B cell (primary cell): ENCODE measurements at places on chromosomes 1 and 21.

- DNase-seq, result peak; percentile 88
These were observed 5.7 kb upstream of the TPRG1L start for GRCh38 chr1:3618881-3619671.

DNA sequence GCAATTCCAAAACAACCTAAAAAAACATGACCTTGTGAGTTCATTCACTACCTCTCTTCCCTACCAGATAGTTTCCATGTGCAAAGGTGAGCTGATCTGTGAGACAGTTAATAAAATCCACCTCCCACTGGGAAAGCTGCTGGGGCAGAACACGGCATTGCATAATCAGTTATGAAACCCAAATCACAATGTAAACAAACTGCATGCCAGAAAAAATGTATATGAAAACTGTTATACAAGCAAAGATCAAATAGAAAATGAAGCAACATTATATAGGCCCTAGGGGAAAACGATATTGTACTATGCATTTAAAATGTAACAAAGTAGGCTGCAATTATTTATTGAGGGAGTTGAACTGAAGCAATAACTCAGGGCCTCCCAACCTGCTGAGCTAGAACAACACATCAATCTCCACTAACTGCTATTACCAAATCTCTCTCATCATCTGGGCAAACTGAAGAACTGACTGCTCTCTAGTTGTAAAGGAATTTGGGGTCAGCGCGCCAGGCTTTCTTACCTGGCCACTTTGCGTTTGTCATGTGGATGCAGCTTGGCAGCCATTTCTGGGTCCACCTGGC, 31.0 kb downstream of the TRIT1 start:
- no peak for DNase-seq

- no peak for DNase-seq
These were observed 9.2 kb upstream of the H6PD start for GRCh38 chr1:9225411-9225785.

DNA sequence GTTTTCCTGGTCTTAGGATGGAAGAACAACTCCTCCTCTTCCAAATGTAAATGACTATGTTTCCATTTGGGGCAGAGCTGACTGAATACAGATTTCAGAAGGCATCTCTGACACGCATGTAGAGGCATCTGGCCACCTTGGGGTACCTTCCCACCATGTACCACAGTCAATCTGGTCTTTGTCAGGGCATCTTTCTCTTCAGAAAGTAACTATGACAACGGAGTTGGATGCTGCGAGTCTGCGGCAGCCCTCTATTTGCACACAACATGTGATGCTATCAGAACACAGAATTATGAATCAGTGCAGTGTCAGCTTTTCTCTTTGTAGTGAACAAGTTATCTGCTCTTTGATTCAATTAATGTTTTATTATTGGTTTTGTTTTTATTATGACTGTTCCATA, 94.7 kb downstream of the TSEN15 start:
- DNase-seq, result no peak

- no peak for DNase-seq
These were observed 423 bp downstream of the URB1 start for GRCh38 chr21:32392299-32392879.

DNA sequence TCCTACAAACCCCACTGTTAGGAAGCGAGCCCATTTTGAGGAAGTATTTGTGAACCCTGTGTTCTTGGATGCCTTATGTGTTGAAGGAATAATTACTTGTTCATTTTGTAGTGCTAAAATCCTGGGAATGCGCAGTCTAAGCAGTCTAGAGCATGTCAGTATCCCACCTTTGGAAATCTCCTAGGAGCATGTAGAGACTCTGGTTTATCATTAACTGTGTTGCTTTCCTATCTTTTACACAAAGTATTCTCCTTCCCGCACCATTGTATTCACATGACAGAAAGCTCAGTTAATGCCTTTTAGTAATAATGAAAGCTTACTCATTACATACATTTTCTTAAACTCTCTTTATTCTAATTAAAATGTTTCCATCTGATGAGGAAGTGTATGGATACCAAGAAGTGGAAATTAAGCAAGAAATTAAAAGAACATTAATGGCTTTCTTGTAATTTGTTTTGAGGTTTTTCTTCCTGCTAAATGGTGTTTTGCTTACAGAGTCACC, 99.4 kb downstream of the CAMTA1 start:
- no peak for DNase-seq

GRCh38 chr1:236159704-236160539, 17.6 kb downstream of the GPR137B start:
- DNase-seq, result peak; percentile 62

GRCh38 chr21:33208534-33208933, 21.2 kb upstream of the IFNAR2 start:
- DNase-seq, result no peak
